ENCODE measurements at places on chromosomes 12 and 14.
A peak's percentile ranks its signal among the peaks of the same experiment; 100 is the strongest.

DNA sequence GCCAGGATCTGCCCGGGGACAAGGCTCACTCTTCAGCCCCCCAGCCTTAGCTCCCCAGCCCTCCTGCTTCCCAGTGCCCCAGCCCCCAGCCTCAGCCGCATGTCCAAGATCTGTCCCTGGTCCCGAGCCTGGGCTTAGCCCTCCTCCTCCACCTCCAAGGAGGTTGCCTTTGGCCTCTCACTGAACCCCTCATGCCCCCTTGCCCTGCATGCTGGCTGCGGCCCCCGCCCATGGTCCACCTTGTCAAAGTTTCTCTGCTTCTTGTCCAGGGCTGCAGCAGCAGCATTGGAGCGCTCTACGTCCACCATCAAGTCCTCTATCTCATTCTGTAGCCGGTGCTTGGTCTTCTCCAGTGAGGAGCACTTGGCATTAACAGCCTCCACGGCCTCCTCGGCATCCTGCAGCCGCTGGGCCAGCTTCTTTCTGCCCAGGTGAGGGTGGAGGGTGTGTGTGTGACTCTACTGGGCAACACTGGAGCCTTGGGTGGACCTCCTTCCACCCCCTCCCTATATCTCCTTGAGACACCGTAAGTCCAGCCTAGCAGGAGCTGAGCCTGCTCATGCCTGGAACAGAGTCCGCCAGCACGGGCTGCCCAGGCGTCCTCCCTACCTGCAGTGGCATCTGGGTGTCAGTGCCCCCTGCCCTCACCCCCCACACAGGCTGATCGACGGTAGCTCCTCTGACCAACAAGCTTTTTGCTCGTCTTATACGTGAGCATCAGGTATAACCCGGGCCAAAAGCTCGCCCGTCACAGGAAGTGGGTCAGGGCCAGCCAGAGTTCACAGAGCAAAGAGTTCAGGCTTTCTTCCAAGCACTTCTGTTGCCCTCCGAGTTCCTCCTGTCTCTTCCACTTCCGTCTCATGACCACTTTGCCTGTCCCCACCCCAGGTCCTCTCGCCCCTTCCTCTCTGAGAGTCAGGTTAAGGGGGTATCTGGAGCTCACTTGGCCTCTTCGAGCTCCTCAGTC is 11.4 kb downstream of the CMTM5 start:
- H3K27me3 ChIP-seq, result peaks cover 31% of the 10 kb centered on the region
- no peaks in the 10 kb centered on the region for H3K36me3 ChIP-seq
- DNase-seq, result no peak
- H3K4me3 ChIP-seq, result no peak overlapping the region

GRCh38 chr12:46266382-46266791 is 2.5 kb downstream of the SLC38A1 start:
- peak; percentile 46 for DNase-seq
- H3K27ac ChIP-seq, result peak overlapping the region; percentile 46
- peaks cover 50% of the 10 kb centered on the region for H3K4me1 ChIP-seq
- no peaks in the 10 kb centered on the region for H3K36me3 ChIP-seq
- no peaks in the 10 kb centered on the region for H3K27me3 ChIP-seq

GRCh38 chr12:27319409-27319808 is 13.2 kb upstream of the BMAL2 start:
- H3K27me3 ChIP-seq, result no peaks in the 10 kb centered on the region
- peak overlapping the region; percentile 54 for H3K27ac ChIP-seq

DNA sequence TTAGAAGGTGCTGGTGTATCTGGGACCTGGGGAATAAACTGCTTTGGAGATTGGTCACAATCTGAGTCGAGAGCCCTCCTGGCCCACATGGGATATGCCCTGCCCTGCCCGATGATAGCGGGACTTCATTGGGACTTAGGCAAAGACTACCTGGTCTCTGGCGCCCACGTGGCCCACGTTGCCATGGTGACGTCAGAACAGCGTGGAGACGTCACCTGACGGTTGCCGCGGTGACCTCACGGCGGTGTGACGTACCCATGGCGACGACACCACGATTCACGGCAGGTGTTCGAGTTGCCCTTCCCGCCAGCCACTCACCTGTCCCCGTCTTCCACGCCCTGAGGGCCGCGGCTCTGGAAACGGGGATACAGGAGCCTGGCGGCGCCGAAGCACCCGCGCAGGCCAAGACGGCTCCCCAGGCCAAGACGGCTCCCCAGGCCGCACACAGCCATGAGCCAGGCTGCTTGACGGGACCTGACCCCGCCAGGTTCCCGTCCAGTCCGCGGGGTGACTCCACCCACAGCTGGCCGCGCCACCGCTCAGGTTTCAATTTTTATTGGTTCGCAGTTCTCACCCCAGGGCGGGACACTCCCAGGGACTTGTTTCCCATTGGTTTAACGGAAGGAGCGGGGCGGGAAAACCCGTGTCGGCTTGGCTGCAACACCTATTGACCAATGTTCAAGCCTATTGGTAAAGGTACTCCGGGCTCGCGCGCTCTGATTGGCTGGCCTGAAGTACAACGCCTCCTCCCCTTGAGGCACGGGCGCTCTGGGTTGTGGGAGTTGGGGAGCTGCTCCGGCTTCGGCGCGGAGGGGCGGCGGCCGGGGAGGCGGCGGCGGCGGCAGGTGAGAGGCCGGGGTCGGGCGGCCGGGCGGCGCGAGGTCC is at the start of the genes MMAB and MVK:
TSS of gene MMAB (minus strand) at position 476 of the 885 bp plus-strand sequence. CDS start at position 452, 24 bp downstream.
TSS of gene MVK (plus strand) at position 766 of the 885 bp plus-strand sequence. CDS start 1,029 bp downstream, outside the sequence.
- peaks cover 10% of the 10 kb centered on the region for H3K4me1 ChIP-seq
- H3K27ac ChIP-seq, result peak within 1 kb of the TSS; percentile 37
- 0 out of 2 replicates have a peak, but pooled peaks cover 3% of the 10 kb centered on the region for H3K36me3 ChIP-seq
- no peaks in the 10 kb centered on the region for H3K27me3 ChIP-seq
- DNase-seq, result peak; percentile 99

DNA sequence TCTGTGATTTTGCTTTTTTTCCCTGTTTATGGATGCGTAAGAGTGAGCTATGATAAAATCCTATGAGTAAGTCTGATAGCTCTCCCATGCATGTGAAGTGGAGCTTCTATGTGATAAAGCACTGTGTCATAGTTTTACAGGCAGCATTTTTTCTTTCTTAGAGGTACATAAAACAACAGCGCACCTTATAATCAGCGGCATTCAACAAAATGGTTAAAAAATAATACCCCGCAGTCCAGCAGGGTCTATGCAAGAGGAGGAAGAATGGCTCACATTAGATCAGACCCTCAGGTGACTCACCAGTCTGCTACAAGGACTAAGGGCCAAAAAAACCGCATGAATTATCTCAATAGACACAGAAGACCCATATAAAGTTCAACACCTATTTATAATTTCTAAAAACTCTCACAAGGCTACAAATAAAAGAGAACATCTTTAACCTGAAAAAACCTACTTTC is 33.0 kb upstream of the TMEM179 start:
- H3K27me3 ChIP-seq, result peaks cover 26% of the 10 kb centered on the region
- no peaks in the 10 kb centered on the region for H3K36me3 ChIP-seq

DNA sequence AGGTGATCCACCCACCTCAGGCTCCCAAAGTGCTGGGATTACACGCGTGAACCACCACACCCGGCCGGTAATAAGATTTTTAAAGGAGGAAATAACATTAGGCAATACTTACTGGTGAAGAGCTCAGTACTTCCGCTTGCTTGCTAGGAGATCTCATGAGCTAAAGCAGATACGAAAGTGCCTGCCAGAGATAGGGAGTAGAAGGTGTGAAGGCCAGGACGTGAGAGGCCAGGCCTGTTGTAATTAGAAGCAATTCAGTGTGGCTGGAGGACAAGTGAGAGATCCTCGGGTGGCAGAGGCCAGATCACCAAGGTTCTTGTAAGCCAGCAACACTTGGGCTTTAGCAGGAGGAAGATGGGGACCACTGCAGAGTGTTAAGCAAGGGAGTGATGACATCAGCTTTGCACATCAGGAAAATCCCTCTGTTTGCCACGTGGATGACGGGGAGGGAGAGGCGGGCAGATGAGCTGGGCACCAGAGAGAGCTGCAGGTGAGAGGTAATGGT is 7.6 kb downstream of the TECPR2 start:
- no peaks in the 10 kb centered on the region for H3K27me3 ChIP-seq
- no peak for DNase-seq
- H3K4me1 ChIP-seq, result 0 out of 2 replicates have a peak, but pooled peaks cover 3% of the 10 kb centered on the region

DNA sequence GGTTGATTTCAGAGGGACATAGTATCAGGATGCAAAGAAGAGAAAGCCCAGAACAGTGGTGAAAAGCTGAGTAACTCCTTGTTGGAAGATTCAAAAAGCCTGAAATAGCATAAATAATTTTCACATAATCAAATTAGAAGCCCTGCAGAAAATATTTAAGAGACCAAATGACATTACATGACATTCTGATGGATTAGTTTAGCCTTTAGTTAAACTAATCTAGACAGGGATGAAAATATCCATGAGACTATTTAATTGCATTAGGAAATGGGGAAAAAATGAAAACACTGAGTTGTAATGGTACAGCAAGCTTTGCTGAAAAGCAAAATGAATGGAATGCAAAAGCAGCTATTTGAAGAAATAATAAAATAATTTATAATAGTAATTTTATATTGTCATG is 91.8 kb downstream of the KIF21A start:
- H3K36me3 ChIP-seq, result no peaks in the 10 kb centered on the region
- no peak overlapping the region for H3K27ac ChIP-seq
- H3K4me1 ChIP-seq, result no peaks in the 10 kb centered on the region
- no peak for DNase-seq
- no peaks in the 10 kb centered on the region for H3K27me3 ChIP-seq

DNA sequence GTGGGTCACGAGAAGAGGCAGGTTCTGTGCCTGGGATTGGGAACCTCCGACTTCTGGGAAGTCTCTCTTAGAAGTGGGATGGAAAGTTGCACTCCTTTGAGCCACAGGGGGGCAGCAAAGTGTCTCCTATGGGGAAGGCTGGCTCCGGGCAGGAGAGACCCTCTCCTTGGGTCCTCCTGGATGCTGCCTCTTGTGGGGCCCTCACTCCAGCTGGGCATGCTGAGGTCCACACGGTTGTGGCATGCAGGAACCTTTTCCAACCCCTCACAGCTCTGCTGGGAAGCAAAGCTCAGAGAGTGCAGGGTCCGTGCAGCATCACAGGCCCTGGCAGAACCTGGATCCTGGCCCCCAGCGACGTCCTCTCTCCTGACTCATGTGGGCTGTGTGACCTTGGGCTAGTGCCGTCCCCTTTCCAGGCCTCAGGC is 17.4 kb downstream of the SDSL start:
- H3K4me1 ChIP-seq, result no peaks in the 10 kb centered on the region
- DNase-seq, result peak; percentile 54
- H3K36me3 ChIP-seq, result no peaks in the 10 kb centered on the region
- H3K27ac ChIP-seq, result no peak overlapping the region
- no peak overlapping the region for H3K4me3 ChIP-seq

DNA sequence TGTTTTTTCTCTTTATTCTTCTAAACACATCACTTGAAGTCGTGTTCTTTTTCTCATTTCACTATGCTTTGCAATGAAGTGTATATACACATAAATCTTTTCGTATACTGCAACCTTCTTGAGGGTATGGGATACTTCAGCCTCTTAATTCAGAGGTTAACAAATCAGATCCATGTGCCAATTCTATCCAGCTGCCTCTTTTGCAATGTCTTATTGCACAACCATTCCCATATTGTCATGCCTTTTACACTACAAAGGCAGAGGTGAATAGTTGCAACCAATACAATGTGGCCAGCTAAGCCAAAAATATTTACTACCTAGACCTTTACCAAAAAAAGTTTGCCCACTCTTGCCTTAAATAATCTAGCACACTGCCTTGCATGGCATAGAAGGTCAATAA is 224.5 kb upstream of the FOXG1 start:
- no peak for DNase-seq
- H3K4me3 ChIP-seq, result no peak overlapping the region
- H3K27ac ChIP-seq, result no peak overlapping the region

DNA sequence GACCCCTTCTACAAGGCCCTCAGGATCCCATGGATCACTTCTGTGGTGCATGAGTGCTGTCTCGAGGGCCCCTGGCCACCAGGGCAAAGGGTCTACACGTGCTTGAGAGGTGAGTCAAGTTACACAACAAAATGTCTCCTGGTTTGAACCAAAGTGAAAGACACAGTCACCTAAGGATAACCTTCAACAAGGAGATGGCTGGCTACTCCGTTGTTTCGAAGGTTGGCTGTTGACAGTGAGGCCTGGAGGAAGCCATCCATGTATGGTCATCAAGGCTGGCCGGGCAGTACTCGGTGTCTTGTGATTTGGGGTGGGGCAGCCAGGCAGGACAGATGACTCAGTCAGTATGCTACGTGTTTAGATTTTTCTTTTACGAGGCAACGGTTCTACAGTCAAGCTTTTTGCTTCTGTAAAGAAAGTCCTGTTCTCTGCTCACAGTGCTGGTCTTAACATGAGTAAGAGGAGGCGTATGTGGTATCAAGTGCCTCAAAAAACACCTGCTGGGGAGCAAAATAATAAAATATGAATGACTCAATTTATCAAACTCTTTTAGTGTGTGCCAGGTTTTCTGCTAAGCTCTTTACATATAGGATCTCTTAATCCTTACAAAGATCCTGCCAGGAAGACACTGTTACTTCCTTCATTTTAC is 18.0 kb upstream of the NT5DC3 start:
- no peaks in the 10 kb centered on the region for H3K36me3 ChIP-seq
- peaks cover 21% of the 10 kb centered on the region for H3K4me1 ChIP-seq
- H3K4me3 ChIP-seq, result peak overlapping the region; percentile 4
- peak overlapping the region; percentile 58 for H3K27ac ChIP-seq
- H3K27me3 ChIP-seq, result no peaks in the 10 kb centered on the region

GRCh38 chr14:75649337-75649736 is 11.3 kb downstream of the ERG28 start:
- no peaks in the 10 kb centered on the region for H3K27me3 ChIP-seq
- peaks cover 5% of the 10 kb centered on the region for H3K36me3 ChIP-seq
- H3K27ac ChIP-seq, result no peak overlapping the region
- H3K4me1 ChIP-seq, result peaks cover 26% of the 10 kb centered on the region
- no peak for DNase-seq

DNA sequence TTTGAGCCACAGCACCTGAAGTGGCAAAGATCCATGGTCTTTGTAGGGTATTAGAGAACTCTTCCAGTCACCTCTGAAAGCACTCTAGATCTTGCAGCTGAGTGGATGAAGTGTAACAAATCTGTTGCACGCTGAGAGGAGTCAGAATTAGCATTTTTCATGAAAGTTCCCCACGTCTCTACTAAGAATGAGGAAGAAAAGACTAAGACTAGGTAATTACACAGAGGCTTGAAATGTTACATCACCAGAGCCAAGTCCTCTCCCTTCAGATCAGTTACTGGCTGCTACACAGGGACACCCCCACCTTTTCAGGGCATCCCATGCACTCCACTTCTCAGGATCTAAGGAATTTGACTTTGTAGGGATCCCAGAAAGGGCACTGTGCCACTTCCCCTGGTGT is 98.6 kb upstream of the FKBP4 start:
- H3K36me3 ChIP-seq, result no peaks in the 10 kb centered on the region
- DNase-seq, result no peak
- H3K27ac ChIP-seq, result no peak overlapping the region
- H3K4me3 ChIP-seq, result no peak overlapping the region

GRCh38 chr12:97967831-97968230 is 505.2 kb downstream of the RMST start:
- no peak overlapping the region for H3K4me3 ChIP-seq
- no peaks in the 10 kb centered on the region for H3K4me1 ChIP-seq
- H3K36me3 ChIP-seq, result no peaks in the 10 kb centered on the region
- H3K27me3 ChIP-seq, result no peaks in the 10 kb centered on the region
- no peak overlapping the region for H3K27ac ChIP-seq
